ENCODE measurements at places on chromosomes 13 and 19. TPM values are rescaled to one million over a fixed set of nuclear protein-coding genes. Genes with fewer than 3 reads are reported as not detected.

- no peaks in the 10 kb centered on the region for H3K27me3 ChIP-seq
- H3K4me1 ChIP-seq: no peaks in the 10 kb centered on the region
- no peak overlapping the region for H3K27ac ChIP-seq
- DNase-seq: no peak
- no peak overlapping the region for H3K4me3 ChIP-seq
Measured at GRCh38 chr13:91557328-91558090, 159.1 kb downstream of the GPC5 start.

- peaks cover 30% of the 10 kb centered on the region for H3K4me1 ChIP-seq
- H3K4me3 ChIP-seq: peak overlapping the region; percentile 80
- H3K36me3 ChIP-seq: peaks cover 30% of the 10 kb centered on the region
- no peaks in the 10 kb centered on the region for H3K27me3 ChIP-seq
- no peak for DNase-seq
Measured at GRCh38 chr19:38375098-38375493, 725 bp downstream of the PSMD8 start.

GRCh38 chr13:97879646-97880310, 73.7 kb upstream of the IPO5 start:
- H3K27me3 ChIP-seq: no peaks in the 10 kb centered on the region
- H3K27ac ChIP-seq: no peak overlapping the region
- peaks cover 7% of the 10 kb centered on the region for H3K4me1 ChIP-seq
- H3K4me3 ChIP-seq: no peak overlapping the region

- H3K4me1 ChIP-seq: no peaks in the 10 kb centered on the region
- no peak for DNase-seq
Measured at GRCh38 chr13:93936901-93937300, 542.6 kb downstream of the DCT start.

GRCh38 chr13:99418103-99418842, 83.0 kb upstream of the TM9SF2 start:
- peaks cover 3% of the 10 kb centered on the region for H3K27me3 ChIP-seq
- H3K4me3 ChIP-seq: no peak overlapping the region
- H3K4me1 ChIP-seq: no peaks in the 10 kb centered on the region
- no peaks in the 10 kb centered on the region for H3K36me3 ChIP-seq
- H3K27ac ChIP-seq: no peak overlapping the region
- peak; percentile 57 for DNase-seq

DNA sequence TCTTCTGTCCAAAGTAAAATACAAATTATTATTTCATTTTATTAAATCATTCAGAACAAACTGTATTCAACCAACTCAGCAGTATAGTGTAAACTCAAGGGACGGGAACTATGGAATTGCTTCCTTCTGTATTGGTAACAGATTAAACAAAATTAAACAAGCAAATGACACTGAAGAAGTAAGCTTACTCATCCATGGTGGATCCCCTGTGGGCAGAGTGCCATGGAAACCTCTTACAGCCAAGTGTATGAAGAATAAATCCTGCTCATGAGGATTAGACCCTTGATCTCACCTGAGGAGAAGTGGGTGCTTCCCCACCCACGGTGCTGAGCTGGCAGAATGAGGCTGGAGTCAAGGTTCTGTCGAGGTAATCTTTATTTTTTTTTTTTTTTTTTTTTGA, 18.0 kb upstream of the RFXAP start:
- H3K27ac ChIP-seq: no peak overlapping the region
- no peaks in the 10 kb centered on the region for H3K4me1 ChIP-seq
- H3K27me3 ChIP-seq: no peaks in the 10 kb centered on the region

DNA sequence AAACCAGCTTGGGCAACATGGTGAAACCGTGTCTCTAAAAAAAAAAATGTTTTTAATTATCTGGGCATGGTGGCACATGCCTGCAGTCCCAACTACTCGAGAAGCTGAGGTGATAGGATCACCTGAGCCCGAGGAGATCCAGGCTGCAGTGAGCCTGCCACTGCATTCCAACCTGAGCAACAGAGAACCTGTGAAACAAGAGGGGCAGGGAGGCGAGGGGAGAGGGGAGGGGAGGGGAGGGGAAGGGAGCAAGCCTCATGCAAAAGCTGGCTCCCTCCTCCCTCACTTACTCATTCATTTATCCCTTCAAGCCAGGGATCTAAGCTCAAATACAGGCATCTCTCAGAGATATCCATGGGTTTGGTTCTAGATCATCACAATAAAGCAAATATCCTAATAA, 8.9 kb downstream of the ATP7B start:
- no peak overlapping the region for H3K27ac ChIP-seq
- no peak for DNase-seq
- H3K27me3 ChIP-seq: no peaks in the 10 kb centered on the region
- H3K4me1 ChIP-seq: peaks cover 9% of the 10 kb centered on the region

DNA sequence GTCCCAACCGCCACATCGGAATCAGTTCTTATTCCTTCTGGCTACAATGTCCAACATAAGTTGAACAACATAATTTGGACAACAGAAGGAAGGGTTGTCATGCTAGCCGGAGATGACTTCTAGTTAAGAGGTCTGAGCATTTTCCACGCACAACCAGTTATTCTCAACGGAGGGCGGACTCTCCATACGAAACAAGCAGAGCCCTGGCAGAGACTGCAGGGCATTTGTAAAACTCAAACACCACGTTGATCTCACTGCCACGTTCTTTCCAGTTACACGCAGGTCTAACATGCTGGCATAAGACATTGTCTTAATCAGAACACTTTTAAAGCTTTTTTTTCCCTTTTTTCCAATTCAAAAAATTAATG, 38.3 kb upstream of the DCUN1D2 start:
- H3K4me3 ChIP-seq: no peak overlapping the region
- no peak for DNase-seq
- H3K36me3 ChIP-seq: peaks cover 40% of the 10 kb centered on the region
- H3K27me3 ChIP-seq: no peaks in the 10 kb centered on the region

Gene LILRA5
- not detected for total RNA-seq

GRCh38 chr19:53365899-53366493, 491 bp downstream of the ZNF525 start:
- peak overlapping the region; percentile 66 for H3K4me3 ChIP-seq
- DNase-seq: no peak
- H3K27ac ChIP-seq: peak overlapping the region; percentile 76
- H3K27me3 ChIP-seq: no peaks in the 10 kb centered on the region
- no peaks in the 10 kb centered on the region for H3K36me3 ChIP-seq
- peaks cover 10% of the 10 kb centered on the region for H3K4me1 ChIP-seq

Gene ZNF284
- total RNA-seq: 1.2 TPM

Gene DIS3
- 20.6 TPM for total RNA-seq

Gene LINGO3
- total RNA-seq: not detected

DNA sequence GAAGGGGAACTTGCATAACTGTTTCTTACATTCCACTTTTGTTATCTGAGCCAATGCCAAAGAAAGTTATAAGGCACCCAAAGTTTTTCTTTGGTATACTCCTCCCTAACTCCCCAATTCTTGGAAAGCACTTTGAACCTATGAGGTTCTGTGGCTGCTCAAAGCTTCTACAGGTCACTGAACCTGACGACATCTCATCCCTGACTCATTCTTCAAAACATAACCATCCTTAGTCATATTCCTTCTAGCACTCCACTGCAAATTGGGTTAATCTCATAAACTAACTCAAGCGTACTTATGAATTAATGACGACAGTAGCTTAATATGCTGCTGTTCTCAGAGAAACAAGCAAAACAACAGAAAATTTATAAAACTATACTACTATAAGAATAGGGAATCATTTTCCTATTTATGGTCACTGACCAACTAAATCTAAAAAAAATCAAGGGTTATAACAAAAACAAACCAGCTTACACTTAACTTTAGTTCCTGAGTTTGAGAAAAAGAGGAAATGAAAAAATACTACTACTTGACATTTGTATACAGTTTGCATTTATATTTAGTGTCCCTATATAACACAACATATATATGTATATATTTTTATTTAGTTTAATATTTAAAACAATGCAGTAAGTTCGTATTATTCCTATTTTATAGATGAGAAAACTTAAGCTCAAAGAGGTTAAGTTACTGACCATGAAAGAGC, 69.1 kb downstream of the CAB39L start:
- peaks cover 5% of the 10 kb centered on the region for H3K36me3 ChIP-seq
- H3K27me3 ChIP-seq: no peaks in the 10 kb centered on the region
- H3K4me1 ChIP-seq: peaks cover 5% of the 10 kb centered on the region
- no peak overlapping the region for H3K4me3 ChIP-seq
- H3K27ac ChIP-seq: no peak overlapping the region

Gene FCER2
- total RNA-seq: not detected

DNA sequence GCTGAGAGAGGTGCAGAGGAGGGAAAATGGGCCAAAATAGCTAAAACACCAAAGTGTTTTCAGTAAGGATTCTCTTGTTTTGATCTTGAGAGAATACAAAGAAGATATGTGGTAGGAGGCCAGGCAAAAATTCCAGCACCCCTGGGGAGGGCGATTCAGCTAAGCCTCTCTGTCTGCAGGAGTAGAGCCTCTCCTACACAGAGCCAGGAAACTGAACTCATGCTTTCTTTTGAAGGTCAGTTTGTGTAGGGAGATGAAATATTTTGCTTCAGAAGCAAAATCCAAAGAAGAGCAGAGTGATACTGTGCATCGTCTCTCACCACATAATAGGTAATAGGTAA, 565.0 kb downstream of the FGF9 start:
- DNase-seq: no peak
- H3K27ac ChIP-seq: no peak overlapping the region
- no peaks in the 10 kb centered on the region for H3K27me3 ChIP-seq
- H3K4me3 ChIP-seq: no peak overlapping the region
- no peaks in the 10 kb centered on the region for H3K36me3 ChIP-seq
- no peaks in the 10 kb centered on the region for H3K4me1 ChIP-seq

- DNase-seq: no peak
- no peaks in the 10 kb centered on the region for H3K4me1 ChIP-seq
- H3K27ac ChIP-seq: no peak overlapping the region
- H3K36me3 ChIP-seq: no peaks in the 10 kb centered on the region
- no peak overlapping the region for H3K4me3 ChIP-seq
- H3K27me3 ChIP-seq: no peaks in the 10 kb centered on the region
Measured at GRCh38 chr19:27777242-27777641, 1435.7 kb downstream of the UQCRFS1 start.

Gene ATCAY
- total RNA-seq: not detected

DNA sequence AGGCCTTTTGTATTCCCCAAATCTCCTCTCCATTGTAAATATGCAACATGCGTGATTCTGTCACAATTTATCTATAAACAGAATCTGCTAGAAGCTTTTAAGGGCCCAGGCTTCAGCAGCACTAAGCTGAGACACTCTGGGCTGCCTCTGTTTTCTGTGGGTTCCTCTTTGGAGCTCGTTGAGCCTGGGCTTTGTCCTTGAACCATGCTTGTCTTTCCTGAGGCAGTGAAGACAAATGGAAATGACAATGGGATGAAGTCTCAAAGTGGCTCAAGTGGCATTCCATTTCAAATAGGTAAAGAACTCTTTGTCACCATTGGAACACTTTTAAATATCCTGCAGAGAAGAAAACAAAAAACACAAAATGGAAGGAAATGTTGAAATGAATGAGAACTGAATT, 40.3 kb downstream of the RASL11A start:
- H3K4me1 ChIP-seq: no peaks in the 10 kb centered on the region
- DNase-seq: no peak
- H3K4me3 ChIP-seq: no peak overlapping the region
- H3K27ac ChIP-seq: no peak overlapping the region

GRCh38 chr13:103066079-103066780, at the start of gene SLC10A2:
Gene SLC10A2 (minus strand): TSS chr13:103066417. CDS start chr13:103066249, 168 bp downstream.
- no peaks in the 10 kb centered on the region for H3K36me3 ChIP-seq
- H3K27ac ChIP-seq: no peak within 1 kb of the TSS
- no peak within 1 kb of the TSS for H3K4me3 ChIP-seq
- H3K4me1 ChIP-seq: no peaks in the 10 kb centered on the region
- H3K27me3 ChIP-seq: no peaks in the 10 kb centered on the region

Gene SMAD9
- total RNA-seq: 0.98 TPM

- no peak overlapping the region for H3K27ac ChIP-seq
- DNase-seq: no peak
- H3K4me1 ChIP-seq: no peaks in the 10 kb centered on the region
- no peaks in the 10 kb centered on the region for H3K36me3 ChIP-seq
Measured at GRCh38 chr13:29474991-29475390, 120.5 kb downstream of the SLC7A1 start.

DNA sequence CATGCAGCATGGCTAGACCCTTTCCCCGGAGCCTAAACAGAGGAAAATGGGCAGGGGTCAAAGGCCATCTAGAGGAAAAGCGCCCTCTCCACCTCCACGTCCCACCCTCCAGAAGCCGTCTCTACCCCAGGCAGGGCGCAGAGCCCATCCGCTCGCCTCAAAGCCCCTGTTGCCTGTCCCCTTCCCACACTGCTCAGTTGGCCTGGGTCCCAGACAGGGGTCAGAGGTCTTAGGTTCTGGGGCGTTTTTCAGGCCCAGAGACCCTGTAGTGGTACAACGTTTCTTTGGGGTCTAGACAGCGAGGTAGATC, 285 bp downstream of the TMEM143 start:
- DNase-seq: no peak
- H3K4me1 ChIP-seq: peaks cover 12% of the 10 kb centered on the region
- no peaks in the 10 kb centered on the region for H3K36me3 ChIP-seq
- H3K4me3 ChIP-seq: peak overlapping the region; percentile 59

Gene ZSCAN5B
- total RNA-seq: not detected

DNA sequence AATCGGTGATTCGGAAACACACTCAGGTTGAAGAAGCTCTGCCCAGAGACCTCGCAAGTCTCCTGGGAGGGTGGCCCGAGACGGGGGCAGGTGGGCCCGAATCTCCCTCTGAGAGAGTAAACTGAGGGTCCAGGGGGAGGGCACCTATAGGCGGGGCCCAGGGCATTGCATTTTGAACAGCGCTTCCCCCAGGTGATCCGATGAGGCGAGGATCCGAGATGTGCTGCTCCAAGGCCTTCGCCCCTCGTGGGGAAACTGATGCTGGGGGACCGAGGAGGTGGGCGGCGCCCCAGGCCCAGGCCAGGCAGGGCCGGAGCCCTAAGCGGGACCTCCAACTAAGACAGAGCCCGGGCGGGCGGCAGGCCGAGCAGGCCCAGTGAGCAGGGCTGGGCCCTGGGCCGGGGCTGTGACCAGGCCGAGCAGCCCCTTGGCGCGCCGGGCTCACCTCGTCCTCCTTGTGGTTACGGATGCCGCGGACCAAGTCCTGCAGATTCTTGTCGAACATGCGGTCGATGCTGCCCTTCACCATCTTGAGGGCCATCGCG, 500 bp downstream of the AP3D1 start:
- peaks cover 41% of the 10 kb centered on the region for H3K4me1 ChIP-seq
- H3K4me3 ChIP-seq: peak overlapping the region; percentile 98
- no peak for DNase-seq
- no peaks in the 10 kb centered on the region for H3K27me3 ChIP-seq

Measured in suprapubic skin (tissue), 4 donors.